HTR-8/SVneo (cell line): ENCODE measurements at places on chromosomes 2 and 18.

DNA sequence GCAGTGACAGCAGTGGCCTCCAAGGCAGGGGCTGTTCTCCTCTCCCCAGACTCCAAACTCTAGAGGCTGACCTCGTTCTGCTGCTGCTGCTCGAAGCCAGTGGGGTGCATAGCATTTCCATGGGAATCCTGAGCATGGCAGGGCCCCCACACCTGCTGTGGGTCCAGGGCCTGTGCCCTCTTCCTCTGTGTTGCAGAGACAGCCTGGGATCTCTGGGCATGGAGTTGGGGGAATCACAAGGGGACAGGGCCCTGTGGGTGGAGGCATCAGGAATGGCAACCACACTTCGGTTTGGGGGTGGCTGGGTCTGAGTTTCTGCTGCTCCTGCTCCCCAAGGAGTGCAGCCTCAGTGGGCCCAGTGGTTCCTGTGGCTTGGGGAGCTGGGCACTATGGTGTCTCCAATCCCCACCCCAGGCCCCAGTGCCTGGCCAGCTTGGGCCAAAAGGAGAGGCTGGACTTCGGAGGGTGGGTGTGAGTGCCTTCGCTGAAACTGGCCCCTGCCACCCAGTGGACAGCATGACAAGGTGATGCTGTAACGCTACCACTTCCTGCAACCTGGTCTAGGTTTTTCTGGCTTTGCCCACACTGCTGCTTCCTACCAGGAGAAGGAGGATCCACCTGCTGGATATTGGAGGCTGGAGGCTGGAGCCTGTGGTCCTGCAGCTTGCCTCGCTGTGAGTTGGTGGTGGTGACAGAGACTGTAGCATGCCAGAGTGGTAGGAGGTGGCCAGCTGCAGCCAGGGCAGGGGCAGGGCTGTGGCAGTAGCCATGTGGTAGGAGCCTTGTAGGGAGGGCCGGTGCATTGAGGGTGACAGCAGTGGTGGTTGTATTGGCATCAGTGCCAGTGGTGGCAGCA is 56.6 kb downstream of the SOWAHC start:
- DNase-seq: no peak

DNA sequence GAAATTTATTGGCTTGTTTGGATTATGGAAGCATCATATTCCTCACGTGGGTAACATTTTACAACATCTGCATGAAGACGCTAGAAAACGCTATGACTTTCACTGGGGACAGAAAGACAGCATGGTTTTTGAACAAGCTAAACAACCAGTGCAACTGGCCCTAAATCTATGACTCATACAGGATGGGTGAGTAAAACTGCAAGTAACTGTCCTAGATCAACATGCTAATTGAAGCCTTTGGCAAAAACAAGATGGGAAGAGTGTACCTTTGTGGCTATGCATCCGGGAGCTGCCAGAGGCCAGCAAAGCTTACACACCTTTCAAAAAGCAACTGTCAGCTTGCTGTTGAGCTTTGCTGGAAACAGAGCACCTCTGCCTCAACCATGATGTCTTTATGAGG is 1096.0 kb upstream of the DDX18 start:
- DNase-seq: no peak

DNA sequence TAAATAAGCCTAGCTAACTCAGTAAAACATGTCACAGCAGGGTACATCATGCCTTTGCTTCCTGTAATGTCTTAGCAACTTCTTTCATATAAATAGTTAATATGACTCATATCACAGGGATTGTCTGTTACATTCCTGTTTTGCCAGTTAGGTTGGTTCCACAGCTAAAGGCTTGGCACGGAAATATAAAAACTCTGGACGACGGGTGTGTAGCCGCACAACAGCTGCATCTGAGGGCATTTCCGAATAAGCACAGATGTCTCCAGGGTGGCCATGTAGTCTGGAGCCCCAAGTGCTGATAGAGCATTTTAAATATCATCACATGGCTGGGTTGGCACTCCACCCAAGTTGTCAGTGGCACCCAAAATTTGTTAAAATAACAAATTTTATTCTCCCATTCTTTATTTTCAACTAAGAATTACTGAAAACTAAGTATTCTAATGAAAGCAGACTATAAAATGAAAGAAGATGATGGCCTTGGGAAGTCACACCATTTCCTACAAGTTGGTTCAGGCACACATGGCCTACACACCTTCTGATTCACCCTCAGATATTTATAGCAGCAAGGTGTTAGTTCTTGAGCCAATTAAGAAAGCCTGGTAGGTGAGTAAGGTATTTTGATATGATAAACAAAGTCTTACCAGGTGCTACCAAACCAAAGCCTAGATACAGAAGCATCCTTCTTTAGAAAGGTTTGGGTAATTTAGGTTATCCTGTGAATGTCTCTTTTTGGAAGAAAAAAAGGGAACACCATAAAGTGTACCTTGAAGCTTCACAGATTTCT is 61.8 kb upstream of the STK17B start:
- DNase-seq: peak; percentile 71

GRCh38 chr2:160558531-160558930 is 64.9 kb upstream of the RBMS1 start:
- no peak for DNase-seq

DNA sequence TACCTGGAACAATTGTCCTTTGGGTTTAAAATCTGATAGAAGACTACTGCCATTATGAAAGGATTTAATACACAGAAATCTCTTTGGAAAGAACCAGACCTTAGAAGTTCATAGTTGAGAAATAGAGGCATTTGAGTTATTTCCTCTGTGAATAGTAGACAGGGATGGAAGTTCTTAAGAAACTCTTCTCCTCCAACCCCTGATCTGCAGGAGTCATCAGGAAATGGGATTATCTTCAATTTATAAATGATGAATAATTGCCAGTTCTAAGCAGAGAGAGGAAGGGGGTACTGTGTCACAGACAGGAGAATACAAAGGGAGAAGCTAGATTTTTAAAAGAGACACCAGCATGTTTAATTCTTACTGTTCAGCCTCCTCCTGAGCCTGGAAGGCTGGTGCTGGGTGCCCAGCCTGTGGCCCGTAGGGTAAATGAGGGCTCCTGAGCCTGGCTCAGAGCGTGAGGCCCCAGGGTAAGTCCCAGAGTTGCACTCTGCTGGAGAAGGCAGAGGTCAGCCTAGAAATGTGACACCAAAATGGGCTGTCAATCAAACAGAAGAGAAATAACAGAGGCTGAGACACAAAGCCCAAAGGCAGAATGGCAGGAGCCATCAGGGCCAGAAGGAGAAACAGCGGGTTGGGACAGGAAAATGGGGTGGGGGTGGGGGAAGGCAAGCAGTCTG is 58.2 kb upstream of the PKDCC start:
- peak; percentile 52 for DNase-seq

- DNase-seq: no peak
Measured at GRCh38 chr2:27245626-27246025, 17.2 kb downstream of the SLC30A3 start.

GRCh38 chr2:185274718-185275484 is 463.7 kb upstream of the FSIP2 start:
- DNase-seq: no peak

DNA sequence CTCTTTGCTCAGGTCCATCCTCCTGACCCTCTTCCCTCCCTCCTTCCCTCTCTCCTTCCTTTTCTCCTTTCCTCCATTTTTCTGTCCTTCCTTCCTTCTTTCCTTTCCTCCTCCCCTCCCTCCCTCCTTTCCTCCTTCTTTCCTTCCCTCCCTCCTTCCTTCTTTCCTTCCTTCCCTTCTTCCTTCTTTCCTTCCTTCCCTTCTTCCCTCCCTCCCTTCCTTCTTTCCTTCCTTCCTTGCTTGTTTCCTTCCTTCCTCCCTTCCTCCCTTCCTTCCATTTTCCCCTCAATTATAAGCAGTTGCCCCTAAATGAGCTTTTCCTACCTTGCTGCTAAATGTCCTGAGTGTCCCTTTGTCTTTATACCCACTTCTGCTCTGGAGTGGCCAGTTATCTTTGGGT is 103.3 kb downstream of the NDUFA10 start:
- no peak for DNase-seq
